HepG2 (cell line): ENCODE measurements at places on chromosomes 1 and 21. TPM values are rescaled to one million over a fixed set of nuclear protein-coding genes. Genes with fewer than 3 reads are reported as not detected.

The IQGAP3 gene
- polyA plus RNA-seq, result 12.8 and 13.5 TPM in 2 replicates

The GPR161 gene
- 0.13 TPM in 2 replicates for polyA plus RNA-seq

The CFHR1 gene
- polyA plus RNA-seq, result not detected in 2 replicates

The RIPPLY3 gene
- 2.1 and 2.9 TPM in 2 replicates for polyA plus RNA-seq

The CNIH3 gene
- 0.36 and 0.99 TPM in 2 replicates for polyA plus RNA-seq

The CDC42BPA gene
- polyA plus RNA-seq, result 6.5 and 7.4 TPM in 2 replicates

The FAM151A gene
- 0.25 and 0.29 TPM in 2 replicates for polyA plus RNA-seq

The MIB2 gene
- polyA plus RNA-seq, result 19.9 and 31.3 TPM in 2 replicates

The SAMD11 gene
- polyA plus RNA-seq, result 0.09 TPM in 1 of 2 replicates, not detected in the other

The TMEM82 gene
- 0.24 and 0.40 TPM in 2 replicates for polyA plus RNA-seq

The LMOD1 gene
- polyA plus RNA-seq, result not detected in 2 replicates

The C1orf21 gene
- not detected in 2 replicates for polyA plus RNA-seq

The CLCA4 gene
- polyA plus RNA-seq, result not detected in 2 replicates

The ETNK2 gene
- 15.5 and 23.4 TPM in 2 replicates for polyA plus RNA-seq

The MIXL1 gene
- 12.5 and 18.5 TPM in 2 replicates for polyA plus RNA-seq

The TEDDM1 gene
- not detected in 2 replicates for polyA plus RNA-seq

The CADM3 gene
- polyA plus RNA-seq, result not detected in 2 replicates

The SFN gene
- 4.0 and 4.3 TPM in 2 replicates for polyA plus RNA-seq

The TAS1R1 gene
- 1.6 and 1.9 TPM in 2 replicates for polyA plus RNA-seq

The SIM2 gene
- polyA plus RNA-seq, result 0.12 and 0.36 TPM in 2 replicates

The B3GALT5 gene
- under 0.01 and 0.03 TPM in 2 replicates for polyA plus RNA-seq

The ATP1A4 gene
- polyA plus RNA-seq, result not detected in 2 replicates

The NBPF6 gene
- not detected in 2 replicates for polyA plus RNA-seq

The CHI3L1 gene
- 0.09 and 0.17 TPM in 2 replicates for polyA plus RNA-seq

The CDC42 gene
- 101 and 138 TPM in 2 replicates for polyA plus RNA-seq

The CLIC6 gene
- polyA plus RNA-seq, result not detected in 2 replicates

The CFHR4 gene
- polyA plus RNA-seq, result not detected in 2 replicates

The XPR1 gene
- polyA plus RNA-seq, result 14.8 and 22.3 TPM in 2 replicates

The SELENON gene
- 8.0 and 8.9 TPM in 2 replicates for polyA plus RNA-seq

The INAVA gene
- polyA plus RNA-seq, result 6.0 and 6.4 TPM in 2 replicates

The BATF3 gene
- polyA plus RNA-seq, result 0.13 and 0.40 TPM in 2 replicates

The RHD gene
- 0.09 TPM in 1 of 2 replicates, not detected in the other for polyA plus RNA-seq

The LCE1E gene
- polyA plus RNA-seq, result 0.12 TPM in 2 replicates

The TCHHL1 gene
- polyA plus RNA-seq, result not detected in 2 replicates
